GM10248 (cell line): ENCODE measurements at places on chromosomes 1 and 21.

DNA sequence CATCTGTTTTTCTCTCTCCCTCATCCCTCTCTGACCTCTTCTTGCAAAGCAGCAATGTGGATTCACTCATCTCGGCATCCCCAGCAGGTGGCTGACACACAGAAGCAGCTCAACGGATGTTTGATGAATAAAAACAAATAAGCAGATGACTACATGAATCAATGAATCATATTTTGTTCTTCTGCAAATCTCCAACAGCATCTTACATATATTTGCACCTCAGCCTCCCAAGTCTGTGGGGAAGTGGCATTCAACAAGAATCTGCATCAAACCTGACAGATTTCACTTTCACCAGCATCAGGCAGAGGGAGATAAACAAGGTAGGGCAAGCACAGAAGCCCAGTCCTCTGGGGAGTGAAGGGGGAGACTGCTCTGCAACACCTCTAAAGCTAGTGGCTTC is 34.0 kb downstream of the CAPN8 start:
- DNase-seq, result no peak

GRCh38 chr21:25370311-25370744 is 237.0 kb downstream of the MRPL39 start:
- no peak for DNase-seq

GRCh38 chr1:91575909-91576519 is 75.4 kb downstream of the CDC7 start:
- DNase-seq, result no peak

- DNase-seq, result no peak
Observed at GRCh38 chr1:29962336-29962735, 726.0 kb downstream of the PTPRU start.

DNA sequence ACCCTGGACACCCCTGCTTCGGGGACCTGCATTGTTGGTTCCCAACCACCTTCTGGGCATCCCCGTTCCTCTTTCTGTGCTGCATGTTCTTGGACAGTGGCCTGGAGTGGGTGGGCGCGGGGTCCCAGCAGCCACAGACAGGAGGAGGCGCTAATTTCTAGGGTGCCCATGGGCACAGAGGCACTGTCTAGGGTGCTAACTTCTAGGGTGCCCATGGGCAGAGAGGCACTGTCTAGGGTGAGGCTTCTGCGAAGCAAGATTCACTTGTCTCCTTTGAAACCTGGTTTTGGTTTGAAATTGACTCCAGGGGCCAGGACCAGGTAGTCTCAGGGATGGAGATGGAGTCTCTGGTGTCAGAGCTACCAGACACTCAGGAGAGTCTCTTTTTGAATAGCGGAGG is 815 bp upstream of the MEGF6 start:
- DNase-seq, result no peak

GRCh38 chr1:34759503-34760357 is at the start of gene GJB4:
Gene GJB4 (plus strand): TSS chr1:34759740. CDS start chr1:34761255, 1,515 bp downstream.
- no peak for DNase-seq

DNA sequence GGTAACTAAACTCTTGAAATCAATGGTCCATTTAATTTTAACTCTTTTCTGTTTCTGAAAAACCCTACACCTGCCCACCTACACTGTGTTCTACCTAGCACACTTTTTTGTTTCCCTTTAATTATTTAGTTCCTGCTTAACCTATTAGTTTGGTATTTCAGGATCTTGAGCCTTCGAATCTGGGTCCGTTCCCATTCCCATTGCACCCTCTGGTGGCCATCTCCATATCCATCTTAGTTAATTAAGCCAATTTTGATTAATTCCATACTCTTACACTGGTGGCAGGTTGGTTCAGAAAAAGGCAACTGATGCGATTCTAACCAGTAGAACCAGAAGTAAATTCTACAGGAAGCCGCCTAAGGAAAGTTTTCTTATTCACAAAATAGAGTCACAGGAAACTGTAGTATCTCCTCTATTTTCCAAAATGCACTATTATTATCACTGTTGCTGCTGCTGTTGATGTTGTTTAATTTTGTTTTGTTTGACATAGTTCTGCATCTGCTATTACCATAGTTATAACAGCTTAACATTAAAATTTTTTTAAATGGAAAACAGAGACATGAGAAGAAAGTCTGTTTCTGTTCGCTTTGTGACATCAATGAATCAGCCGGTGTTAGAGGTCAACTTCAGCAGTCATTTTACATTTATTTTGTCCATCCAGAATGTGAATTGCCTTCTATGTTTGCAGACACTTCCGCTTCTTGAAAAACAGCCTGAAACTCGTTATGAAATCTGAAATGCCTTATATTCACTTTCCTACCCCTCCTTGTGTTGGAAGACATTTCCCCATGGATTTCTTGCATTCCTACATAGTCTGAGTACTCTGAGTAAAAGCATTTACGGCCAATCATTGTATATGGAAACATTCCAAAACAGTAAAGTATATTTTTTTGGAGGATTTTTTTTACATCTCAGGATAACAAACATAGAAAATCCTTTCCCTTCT is 115.5 kb upstream of the NCAM2 start:
- DNase-seq, result no peak

- no peak for DNase-seq
Observed at GRCh38 chr1:44389437-44389836, 15.6 kb upstream of the RNF220 start.

- no peak for DNase-seq
Observed at GRCh38 chr1:45008516-45008915, 2.6 kb downstream of the HECTD3 start.

- peak; percentile 38 for DNase-seq
Observed at GRCh38 chr1:87826681-87827251, 498.1 kb downstream of the LMO4 start.

GRCh38 chr1:197954718-197955418 is 37.7 kb downstream of the LHX9 start:
- DNase-seq, result no peak

- no peak for DNase-seq
Observed at GRCh38 chr1:100122177-100122576, 10.6 kb downstream of the SASS6 start.

DNA sequence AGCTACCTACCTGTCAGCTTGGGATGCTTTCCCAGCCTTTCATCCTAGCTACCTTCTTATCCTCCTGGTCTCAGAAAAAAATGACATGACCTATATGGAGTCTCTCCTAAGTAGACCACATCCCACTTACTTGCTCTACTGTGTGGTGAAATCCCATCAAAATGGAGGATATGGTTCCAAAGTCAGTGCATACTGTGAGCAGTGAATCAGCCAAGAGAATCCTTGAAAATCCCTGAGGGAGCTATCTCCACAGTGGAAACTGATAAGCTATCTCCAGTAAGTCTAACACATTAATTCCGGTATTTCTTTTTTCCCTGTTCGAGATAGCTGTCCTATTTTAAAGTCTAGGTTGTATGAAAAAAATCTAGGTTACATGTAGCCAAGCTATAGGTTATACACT is 189.7 kb downstream of the FGGY start:
- no peak for DNase-seq

DNA sequence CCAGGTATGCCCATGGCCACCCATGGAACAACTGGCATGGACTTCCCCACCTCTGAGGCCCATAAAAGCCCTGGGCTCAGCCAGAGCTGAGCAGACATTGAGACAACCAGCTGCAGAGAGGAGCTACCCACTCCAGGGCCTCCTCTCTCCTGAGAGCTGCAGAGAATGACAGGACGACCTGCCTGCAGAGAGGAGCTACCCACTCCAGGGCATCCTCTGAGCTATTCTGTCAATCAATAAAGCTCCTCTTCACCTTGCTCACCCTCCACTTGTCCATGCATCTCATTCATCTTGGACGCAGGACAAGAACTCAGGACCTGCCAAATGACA is 43.4 kb downstream of the MATN1 start:
- DNase-seq, result no peak

- DNase-seq, result no peak
Observed at GRCh38 chr21:37525810-37526209, 159.2 kb downstream of the DYRK1A start.

DNA sequence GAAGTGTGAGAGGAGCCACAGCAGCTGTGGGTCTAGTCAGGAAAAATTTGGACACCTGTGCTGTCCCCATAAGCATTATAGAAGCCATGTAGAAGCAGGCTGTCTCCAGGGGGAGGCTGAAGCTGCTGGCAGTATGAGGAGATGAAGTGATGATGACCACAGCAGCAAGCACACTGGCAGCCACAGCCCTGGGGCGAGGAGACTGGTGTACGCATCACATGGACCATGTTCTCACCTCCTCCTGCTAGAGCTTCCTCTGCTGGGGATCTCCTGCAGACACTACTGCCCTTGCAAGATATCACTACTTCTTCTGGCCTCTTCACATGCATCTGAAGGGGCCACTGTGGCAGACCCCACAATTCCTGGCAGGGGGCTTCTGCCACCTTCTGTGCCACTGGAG is 33.8 kb upstream of the CREG1 start:
- no peak for DNase-seq

GRCh38 chr1:232508130-232508701 is 121.7 kb downstream of the SIPA1L2 start:
- DNase-seq, result no peak

- DNase-seq, result no peak
Observed at GRCh38 chr1:84619383-84620102, 45.3 kb upstream of the CTBS start.

DNA sequence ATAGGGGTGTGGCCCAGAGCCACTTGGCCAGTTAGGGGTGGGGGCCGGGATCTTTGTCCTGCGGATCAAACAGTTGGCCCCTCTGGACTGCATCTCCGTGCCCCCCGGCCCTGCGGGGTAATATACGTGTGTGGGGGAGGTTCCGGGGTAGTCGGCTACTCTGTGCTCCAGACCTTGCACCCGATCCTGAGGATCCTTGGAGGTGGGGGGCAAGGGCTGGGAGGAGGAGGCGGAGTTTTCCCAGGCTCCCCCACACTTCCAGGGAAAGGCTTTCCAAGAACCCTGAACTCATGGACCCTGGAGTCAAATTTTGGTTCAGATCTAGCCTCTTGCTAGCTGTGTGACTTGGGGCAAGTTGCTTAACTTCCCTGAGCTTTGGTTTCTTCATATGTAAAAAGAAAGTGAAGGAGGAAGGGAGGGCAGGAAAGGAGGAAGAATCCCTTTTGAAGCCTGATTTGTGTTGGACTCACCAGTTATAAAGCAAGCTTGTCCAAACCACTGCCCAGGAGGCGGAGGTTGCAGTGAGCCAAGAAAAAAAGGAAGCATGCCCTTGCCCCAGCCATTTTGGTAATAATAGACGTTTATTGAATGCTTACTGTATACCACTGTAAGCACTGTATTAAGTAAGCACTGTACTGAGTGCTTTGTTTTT is 686 bp downstream of the MIIP start:
- no peak for DNase-seq

DNA sequence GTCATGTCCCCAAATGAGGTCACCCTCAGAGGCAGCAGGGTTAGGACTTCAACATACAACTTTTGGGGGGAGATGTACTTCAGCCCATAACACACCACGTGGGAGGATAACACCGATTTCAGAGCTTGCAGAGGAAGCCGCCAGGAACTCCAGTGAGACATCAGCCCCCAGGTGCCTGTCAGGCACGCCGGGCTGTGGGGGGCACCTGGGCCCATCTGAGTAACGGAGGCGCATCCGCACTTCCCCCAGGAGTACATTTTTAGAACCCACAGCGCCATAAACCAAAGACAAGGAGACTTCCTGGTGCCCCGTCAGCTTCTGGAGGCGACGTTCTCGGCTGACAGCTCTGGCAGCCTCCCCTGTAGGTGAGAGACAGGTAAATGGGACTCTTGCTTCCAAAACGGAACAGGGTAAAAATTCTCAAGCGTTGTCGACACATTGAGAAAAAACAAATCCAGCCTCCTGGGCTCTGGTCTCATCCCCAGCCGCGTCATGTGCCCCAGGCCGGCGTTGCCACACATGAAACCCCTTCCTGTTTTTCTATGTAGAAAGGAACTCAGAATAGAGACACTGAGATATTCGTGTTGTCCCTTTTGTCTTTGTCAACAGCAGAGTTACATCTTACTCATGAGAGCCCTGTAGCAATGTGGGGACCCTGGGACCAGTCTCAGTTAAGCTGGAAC is 93.3 kb downstream of the PDE9A start:
- DNase-seq, result no peak

DNA sequence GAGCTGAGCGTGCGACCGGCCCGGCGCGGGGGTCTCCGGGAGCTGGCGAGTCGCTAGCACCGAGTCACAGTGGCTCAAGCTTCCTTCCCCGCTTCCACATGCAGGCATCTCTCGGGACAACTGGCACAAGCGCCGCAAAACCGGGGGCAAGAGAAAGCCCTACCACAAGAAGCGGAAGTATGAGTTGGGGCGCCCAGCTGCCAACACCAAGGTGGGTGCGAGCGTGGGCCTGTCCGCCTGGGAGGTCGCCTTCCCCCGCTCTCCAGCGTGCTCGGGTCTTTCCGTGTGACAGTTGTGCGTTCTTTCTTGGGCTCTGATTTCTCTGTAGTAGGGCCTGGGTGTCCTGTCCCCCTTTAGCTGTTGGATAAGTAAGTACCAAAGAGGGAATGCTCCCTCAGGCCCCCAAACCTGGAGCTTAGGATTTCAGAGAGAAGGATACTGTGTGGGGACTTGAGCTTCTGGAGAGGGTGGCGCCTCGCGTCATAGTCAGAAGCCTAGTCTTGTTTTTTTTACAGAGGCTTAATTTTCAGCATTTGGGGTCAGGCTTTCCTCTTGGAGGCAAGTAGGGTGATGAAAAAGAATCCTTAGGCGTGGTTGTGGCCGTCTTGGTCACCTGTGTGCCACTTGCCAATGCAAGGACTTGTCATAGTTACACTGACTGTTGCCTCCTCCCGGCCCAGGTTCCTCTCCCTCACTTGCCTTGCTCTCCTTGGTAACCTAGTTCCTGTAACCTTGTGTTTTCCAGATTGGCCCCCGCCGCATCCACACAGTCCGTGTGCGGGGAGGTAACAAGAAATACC is 790 bp downstream of the RPS8 start:
- DNase-seq, result no peak

DNA sequence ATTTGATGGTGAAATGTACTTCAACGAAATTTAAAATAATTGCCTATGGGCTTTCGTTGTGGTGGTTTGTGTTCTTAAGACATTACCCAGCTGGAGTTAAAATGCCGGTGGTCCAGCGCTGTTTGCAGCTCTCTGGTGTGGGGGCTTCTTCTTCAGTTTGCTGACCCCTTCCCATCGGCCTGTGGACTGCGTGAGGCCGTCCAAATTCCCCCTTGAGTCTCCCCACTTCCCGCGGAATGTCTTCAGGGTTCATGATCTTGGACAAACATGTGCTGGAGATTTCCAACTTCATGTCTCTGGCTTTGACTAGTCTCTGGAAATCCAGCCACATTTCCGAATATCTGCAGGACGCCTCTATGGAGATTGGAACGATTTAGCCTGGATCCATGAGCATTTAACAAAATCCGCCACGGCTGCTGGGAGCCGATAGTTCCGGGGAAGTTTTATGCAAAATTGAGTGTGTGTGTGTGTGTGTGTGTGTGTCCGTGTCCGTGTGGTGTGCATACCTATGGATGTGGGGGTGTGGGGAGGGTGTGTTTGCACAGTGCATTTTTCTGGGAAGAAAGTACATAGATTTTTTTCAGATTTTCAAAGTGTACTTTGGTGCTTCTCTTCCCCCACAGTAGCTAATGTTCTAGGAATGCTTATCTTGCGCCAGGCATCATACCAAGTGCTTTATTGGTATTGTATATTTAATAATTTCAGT is 117.2 kb downstream of the PCP4 start:
- no peak for DNase-seq

DNA sequence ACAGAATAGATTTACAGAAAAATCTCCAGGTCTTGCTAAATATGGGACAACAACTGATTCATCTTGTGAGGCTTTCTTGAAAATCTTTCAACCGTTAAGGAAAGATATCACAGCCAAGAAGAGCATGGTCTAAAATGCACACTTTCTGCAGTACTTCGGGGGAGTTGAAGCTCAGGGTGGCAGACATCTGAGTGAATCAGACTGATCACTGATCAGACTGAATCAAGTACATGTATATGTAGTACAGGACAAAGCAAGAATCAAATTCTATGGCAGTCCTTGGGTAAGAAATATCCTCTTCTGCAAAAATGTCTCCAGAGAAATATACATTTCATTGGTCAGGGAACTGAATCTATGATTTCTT is 212.4 kb upstream of the SPAG17 start:
- DNase-seq, result no peak
